Mammary epithelial cell (primary cell): ENCODE measurements at places on chromosomes 4 and X. TPM values are rescaled to one million over a fixed set of nuclear protein-coding genes. Genes with fewer than 3 reads are reported as not detected.

RASGEF1B gene
- polyA plus RNA-seq = 8.7 TPM

CSAG1 gene
- polyA plus RNA-seq = not detected

TCP11X2 gene
- not detected for polyA plus RNA-seq

- DNase-seq = no peak
Measured at GRCh38 chr4:8189551-8190466, 9.3 kb upstream of the SH3TC1 start.

DNA sequence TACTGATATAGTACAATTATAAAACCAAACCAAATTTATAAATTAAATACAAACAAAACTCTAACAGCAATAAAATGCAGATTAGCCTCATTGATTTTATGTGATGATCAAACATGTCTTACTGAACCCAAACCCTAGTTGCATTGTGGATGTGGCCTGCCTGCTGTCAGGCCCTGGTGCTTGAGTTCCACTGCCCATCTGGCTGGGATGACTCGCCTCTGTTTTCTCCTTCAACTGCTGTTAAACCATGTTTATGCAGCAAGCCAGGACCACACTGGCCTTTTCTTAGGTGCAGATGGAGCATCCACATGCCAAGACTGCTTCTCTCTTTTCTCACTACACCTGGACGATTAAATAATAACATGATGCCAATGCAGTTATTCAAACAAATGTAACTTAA is 22.6 kb downstream of the NAP1L5 start:
- DNase-seq = peak; percentile 5

DNA sequence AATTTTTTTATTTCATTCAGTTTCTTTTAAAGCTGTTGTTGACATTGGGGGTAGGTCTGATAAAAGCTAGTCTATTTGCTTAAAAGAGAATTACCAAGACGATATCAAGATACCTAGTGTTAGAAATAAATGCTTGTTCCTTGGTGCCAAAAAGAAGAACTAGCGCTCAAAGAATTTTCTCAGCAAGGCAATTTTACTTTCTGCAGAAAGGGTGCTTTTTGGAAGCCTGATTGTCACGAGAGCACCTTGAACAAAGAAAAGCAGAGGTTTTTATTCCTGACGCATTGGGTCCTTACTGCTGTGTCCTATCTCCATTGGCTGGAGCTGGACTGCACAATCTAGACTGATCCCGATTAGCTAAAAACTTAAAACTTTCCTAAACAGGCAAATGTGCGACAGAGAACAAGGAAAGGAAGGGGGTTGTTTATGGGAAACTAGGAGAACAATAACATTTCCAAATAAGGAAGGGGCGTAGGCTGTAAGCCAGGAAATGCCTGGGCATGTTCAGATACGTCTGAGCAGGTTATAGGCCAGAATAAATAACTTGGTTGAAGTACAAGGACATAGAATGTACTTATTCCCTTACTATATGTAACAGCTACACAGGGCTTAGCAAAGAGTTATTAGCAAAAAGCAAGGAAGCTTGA is 50.3 kb upstream of the STPG2 start:
- peak; percentile 30 for DNase-seq

DNA sequence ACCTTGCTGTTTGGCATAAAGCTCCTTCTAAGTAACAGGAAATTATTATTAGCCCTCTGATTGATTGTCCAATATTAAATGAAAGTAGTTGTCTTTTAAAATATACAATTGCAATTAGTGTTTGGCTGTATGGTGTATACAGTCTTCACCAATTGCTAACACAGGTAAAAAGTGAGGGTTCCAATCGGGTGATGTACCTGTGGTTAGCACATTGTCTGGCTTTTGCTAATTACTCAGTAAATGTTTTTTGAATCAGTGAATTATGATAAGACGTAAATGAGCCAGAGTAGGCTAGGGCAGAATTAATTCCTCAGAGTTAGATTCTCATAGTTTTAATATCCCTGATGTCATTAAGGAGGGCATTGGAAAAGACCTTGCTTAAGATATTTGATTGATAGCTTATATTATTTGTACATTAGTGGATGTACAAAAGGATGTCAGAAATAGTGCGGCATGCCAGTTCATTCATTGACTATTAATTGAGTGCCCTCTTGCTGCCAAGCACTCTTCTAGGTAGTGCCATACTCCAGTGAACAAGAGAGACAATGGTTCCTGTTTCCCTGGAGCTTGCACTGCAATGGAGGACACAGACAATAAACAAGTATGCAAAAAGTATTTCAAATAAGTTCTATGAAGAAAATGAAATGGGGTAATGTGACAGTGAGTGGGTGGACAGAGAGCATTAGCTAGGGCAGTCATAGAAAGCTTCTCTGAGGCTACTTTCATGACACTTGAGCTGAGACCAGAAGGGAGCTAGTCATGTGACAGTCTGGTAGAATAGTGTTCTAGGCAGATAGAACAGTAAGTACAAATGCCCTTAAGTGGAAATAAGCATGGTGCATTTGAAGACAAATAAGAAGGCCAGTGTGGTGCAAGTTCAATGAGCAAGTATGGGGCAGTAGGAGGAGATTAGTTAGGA is 205.9 kb upstream of the CASK start:
- DNase-seq = no peak

- DNase-seq = no peak
Measured at GRCh38 chr4:138671106-138671505, 344.5 kb upstream of the NOCT start.

GRCh38 chr4:66055999-66056398 is 385.7 kb upstream of the EPHA5 start:
- no peak for DNase-seq

- DNase-seq = no peak
Measured at GRCh38 chr4:144316869-144317268, 176.4 kb upstream of the GYPA start.
